ENCODE measurements at places on chromosomes 12 and 14.

GRCh38 chr12:92968176-92968813, 39.2 kb upstream of the EEA1 start:
- DNase-seq, result no peak

GRCh38 chr12:68479896-68480291, 130.8 kb upstream of the RAP1B start:
- no peak for DNase-seq

- DNase-seq, result peak; percentile 33
These were observed 70.6 kb downstream of the B4GALNT3 start for GRCh38 chr12:530308-530707.

DNA sequence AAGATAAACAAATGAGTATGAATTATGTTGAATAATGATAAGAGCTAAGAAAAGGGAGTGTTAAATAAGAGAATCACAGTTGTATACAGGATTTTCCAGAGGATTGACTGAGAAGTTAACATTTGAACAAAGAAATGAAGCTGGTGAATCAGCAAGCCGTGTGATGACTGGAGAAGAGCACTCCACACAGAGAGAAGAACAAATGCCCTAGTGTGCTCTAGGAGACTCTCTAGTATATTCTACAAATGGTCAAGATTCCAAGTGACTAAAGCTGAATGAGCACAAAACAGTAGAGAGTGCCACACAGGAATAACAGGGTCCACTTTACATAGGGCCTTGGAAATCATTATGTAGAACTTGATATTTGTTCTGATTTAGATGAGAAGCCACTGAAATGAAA, 587.1 kb upstream of the ATXN7L3B start:
- DNase-seq, result no peak

- DNase-seq, result no peak
These were observed 494.8 kb downstream of the NELL2 start for GRCh38 chr12:44381341-44381740.

GRCh38 chr12:131620946-131621681, 89.8 kb upstream of the SFSWAP start:
- DNase-seq, result peak; percentile 17

Data from PC-9 (cell line).